ENCODE measurements at places on chromosomes 1 and 21. TPM values are rescaled to one million over a fixed set of nuclear protein-coding genes. Genes with fewer than 3 reads are reported as not detected.

Gene MRPL55
- 38.9 TPM for total RNA-seq

Gene DCDC2B
- total RNA-seq: not detected

Gene RAB3B
- total RNA-seq: not detected

Gene PLA2G2D
- total RNA-seq: not detected

Gene AMY2A
- 2.7 TPM for total RNA-seq

DNA sequence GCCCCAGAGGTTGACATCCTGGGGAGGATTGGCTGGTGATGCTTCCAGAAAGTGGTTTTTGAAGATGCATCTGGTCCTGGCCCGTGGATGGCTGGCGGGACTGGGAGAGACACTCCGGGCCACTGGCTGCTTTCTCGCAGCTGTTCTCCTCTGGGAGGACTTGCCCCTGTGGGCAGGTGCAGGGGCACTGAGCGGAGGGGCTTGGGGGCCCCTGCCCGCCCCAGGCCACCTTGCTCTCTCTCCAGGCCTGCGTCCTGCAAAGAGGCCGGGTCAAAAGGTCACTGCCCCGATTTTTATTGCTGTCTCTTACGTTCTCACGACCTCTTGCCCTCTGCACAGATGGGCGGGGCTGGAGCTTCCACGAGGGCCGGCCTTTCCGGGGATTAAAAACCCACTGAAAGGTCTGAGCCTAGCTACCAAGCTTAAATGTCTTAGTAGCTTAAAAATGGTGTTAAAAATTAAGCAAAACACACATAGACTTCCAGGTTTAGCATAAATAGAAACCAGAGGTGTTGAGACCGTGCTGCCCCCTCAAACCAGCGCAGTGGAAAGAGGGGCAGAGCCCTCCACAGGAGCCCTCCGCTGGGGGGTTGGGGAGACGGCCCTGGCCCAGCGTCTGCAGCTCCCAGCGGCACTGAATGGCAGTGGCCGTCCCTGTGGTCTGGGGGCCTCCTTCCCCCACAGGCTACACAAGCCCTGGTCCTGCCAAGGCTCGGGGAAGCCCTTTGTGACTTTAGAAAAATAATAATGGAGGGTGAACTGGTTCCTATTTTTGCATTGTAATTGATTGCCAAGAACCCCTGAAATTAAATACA is 43.9 kb downstream of the SKI start:
- DNase-seq: no peak

DNA sequence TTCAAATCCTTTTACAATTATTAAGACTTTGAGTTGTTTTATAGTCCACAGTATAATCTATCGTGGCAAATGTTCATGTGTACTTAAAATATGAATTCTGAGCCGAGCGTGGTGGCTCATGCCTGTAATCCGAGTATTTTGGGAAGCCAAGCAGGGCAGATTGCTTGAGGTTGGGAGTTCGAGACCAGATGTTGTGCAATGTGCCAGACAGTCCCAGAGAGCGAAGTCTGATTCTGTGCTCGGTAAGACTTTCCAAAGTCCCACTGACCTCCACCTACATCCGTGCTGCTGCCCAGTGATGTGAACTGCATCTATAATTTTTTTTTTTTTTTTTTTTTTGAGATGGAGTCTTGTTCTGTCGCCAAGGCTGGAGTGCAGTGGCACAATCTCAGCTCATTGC is 52.2 kb downstream of the VPS26C start:
- DNase-seq: peak; percentile 12

DNA sequence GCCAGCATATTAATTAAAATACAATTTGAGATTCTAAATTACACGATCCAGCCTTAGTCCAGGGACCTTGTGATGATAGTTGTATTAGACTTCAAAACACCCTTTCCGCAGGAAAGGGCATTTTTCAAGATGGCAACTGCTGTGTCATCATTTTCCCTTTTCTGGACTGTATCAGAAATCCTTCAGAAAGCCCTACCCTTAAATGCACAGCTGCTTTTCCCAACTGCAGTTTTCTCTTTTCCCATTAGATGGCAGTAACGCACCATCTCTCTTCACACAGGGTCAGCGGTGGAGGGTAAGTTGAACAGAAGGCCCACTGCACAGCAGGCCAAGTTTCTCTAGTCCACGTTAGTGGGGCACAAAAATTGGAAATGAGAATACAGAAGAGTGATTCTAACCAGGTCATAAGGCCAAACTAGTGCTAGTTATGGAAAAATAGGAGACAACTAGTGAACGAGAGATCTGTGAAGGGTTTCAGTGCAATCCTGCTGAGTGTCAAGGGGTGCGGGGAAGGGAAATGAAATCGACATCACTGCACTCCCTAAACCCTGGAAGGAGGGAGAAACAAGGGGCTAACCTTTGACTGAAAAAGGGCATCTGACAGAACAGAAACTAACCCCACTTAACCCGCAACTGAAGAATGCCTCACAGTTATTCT is 22.1 kb upstream of the TDRD10 start:
- no peak for DNase-seq

DNA sequence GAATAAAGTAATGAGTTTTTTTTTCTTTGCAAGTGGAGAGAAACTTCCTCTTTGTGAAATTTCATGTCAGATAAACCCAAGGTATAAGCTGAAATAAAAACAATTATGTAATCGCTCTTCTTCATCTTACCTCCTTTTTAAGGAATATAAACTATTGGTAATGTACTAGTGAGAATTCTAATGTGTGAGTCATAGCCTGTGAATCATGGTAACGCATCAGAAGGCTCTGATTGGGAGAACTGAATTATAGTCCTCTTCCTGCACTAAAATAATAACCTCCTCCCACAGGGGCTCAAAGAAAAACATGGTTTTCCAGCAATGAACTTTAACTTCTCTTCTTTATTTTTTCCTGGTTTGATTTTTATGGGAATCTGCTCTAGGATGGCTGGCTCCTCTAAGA is 57.1 kb upstream of the COX20 start:
- DNase-seq: no peak

GRCh38 chr1:147630447-147630846 is 39.9 kb downstream of the ACP6 start:
- no peak for DNase-seq

DNA sequence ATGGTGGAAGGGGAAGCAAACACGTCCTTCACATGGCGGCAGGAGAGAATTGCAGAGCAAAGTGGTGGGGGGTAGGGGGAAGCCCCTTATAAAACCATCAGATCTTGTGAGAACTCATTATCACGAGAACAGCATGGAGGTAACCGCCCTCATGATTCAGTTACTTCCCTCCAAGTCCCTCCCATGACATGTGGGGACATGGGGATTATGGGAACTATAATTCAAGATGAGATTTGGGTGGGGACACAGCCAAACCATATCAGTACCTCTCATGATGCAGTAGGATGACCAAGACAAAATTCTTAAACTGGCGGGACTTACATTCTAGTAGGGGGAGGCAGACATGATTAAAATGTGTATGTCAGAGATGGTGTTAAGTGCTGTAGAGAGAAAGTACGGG is 38.8 kb downstream of the WNT4 start:
- no peak for DNase-seq

DNA sequence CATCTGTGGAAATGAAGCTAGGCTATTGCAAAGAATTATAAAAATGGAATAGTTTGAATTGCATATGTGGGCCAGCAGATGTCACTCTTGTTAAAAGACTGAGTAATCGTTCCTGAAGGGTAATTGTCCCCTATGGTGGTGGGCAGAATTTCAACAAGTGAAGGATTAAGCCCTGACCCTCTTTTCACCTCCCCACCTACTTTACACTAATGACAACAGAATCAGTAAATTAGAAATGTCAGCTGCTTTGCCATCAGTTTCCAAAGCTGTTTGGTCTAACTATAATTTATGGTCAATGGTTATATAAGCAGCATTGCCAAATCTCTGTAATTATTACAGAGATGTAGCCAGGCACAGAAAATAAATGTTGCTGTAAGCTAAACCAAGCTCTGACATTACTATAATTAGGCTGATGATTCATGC is 898.6 kb downstream of the AMY1C start:
- DNase-seq: no peak

DNA sequence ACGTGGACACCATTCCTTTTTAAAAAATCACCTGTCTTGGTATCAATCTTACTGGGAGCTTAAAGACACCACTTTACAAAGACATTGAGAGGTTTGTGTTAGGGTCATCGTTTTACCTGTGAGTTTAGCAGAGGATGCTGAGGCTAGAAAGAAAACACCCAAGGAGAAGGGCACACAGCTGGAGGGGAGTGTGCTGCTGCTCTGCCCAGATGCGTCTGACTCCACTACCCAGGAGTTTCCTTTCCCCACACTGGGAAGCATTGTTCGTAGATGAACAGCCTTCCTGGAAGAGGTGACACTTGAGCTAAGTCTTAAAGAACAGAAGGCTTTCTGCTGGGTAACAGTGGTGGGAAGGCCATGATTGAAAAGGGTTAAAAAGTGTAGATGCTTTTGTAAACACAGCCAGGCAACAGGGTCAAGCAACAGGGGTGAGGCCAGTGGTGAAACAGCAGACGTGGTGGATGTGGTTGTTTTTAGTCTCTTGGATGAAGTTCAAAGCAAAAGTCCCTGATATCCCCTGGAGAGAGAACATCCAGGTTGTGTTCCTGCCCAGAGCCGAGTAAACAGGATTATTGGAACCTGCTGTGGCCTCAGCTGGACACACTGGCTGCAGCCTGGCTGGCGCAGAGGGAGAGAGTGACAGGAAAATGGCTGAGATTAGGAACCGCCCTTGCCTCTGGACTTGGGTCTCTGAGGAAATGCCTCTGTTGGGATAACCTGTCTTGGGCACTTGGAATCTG is 198.6 kb upstream of the JUN start:
- no peak for DNase-seq

GRCh38 chr21:15247613-15248012 is 182.8 kb upstream of the NRIP1 start:
- no peak for DNase-seq

DNA sequence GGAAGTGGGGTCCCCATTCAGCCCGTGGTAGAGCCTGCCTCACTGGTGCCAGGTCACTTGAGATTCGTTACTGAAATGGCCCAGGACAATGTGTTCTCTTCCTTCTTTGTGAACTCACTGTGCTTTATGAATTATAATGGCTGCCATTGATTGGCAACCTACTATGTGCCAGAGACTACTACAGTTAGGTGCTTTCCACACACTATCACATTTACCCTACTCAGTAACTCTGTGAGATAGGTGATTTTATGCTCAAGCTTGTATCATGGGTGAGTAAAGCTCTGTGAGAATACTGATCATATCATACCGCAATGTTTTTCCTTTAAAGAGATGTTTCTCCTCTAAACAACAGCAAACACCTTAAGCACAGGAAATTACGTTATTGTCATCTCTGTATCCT is 225.9 kb downstream of the SMYD3 start:
- DNase-seq: no peak

DNA sequence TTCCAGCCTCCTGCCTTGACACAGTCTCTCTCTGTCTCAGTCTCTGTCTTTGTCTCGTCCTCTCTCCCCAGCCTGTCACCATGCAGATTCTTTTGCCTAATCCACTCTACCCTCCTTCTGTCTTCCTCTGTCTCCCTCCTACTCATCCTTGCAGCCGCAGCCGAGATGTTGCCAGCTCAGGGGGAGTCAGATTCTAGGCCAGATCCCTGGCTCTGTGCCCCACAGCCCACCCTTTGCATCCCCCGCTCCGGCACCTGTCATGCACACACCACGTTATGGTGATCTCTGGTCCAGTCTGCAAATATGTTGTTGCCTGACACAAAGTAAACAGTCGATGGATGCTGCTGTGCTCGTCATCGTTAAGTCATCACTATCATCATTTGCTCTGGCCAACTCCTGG is 35.5 kb upstream of the IGSF21 start:
- DNase-seq: no peak

DNA sequence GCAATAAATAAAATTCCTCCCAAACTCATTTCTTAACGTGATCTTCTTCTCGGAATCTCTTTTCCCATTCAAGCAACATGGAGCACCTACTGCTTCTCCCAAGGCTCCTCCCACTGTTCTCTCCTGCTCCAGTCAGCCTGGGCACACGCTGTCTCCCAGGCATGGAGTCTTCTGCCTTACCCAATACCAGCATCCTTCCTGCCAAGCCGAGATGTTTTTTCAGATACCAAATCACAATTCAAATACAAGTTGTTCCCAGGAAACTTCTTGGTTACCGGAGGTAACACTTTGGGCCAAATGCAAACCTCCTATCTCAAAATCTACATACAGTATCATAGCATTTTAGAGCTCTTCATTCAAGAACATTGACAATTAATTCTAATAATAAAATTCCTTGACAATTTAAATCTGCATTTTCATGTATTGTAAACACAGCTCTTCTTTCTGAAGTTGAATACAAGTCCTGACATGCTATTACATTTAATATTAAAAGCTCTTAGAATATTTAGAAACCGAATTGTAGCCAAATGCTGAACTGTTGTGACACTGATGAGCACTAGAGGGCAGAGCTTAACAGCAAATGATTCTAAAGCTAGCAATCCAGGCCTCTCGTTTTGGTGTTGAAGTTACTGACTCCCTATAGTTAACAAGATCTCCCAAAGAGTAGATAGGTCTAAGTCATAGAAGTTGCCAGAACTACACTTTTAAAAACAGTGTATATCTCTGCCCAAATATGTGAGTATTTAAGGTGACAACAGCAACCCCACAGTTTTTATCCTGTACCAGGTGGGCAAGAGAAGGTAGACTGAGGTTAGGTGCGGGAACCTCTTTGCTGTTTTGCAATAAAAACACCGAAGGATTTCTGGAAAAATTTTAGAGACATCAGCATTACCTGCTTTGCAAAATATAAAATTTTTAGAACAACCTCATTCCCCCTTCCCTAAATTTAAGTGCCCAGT is 52.3 kb downstream of the BCAR3 start:
- DNase-seq: no peak

DNA sequence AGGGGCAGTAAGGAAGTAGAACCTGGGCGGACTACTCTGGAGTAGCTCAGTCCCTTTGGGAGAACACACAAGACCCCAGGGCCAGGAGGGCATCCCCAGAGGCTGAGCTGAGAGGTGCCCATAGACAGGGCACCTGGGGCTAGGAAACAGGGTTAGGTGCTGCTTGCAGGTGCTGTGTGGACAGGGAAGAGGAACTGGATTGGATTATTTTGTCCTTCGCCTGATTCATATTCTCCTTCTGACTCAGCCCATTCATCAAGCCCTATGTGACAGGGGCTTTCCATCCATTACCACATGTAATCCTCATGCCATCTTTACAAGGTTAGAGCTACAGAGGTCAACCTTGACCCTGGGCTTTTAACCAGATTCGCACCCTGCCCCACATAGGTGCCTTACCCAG is 183.9 kb downstream of the C1orf94 start:
- DNase-seq: no peak

- no peak for DNase-seq
Measured at GRCh38 chr1:234645474-234645953, 35.5 kb upstream of the IRF2BP2 start.

- no peak for DNase-seq
Measured at GRCh38 chr1:219670426-219671149, 57.7 kb upstream of the ZC3H11B start.
